Tongue (tissue), 3 donors: ENCODE measurements at places on chromosomes 7 and 10. TPM values are rescaled to one million over a fixed set of nuclear protein-coding genes. Genes with fewer than 3 reads are reported as not detected.

The CASD1 gene
- 116 TPM for total RNA-seq

DNA sequence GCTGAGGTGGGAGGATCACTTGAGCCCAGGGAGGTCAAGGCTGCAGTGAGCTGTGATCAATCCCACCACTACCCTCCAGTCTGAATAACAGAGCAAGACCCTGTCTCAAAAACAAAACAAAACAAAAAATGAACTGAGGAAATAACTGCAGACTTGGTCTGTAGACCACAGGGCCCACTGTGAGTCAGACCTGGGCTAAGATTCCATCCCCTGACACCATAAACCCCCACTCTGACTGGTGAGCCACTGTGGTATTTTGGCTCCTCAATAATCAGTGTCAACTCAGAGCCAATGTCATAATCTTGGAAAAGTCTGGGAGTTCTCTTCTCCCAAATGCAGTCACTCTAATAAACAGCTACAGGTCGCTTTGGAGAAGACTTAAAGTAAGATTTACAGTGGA, 24.0 kb upstream of the ERCC6 start:
- DNase-seq, result no peak

GRCh38 chr7:33762911-33763306, 142.4 kb upstream of the BMPER start:
- DNase-seq, result no peak

The DBF4 gene
- total RNA-seq, result 15.9 TPM

The SPRN gene
- 0.82 TPM for total RNA-seq

The VAX1 gene
- total RNA-seq, result not detected

The TRIM50 gene
- total RNA-seq, result 0.31 TPM

The EPO gene
- not detected for total RNA-seq

- no peak for DNase-seq
These were observed 605.7 kb upstream of the DPP6 start for GRCh38 chr7:153446490-153446889.

DNA sequence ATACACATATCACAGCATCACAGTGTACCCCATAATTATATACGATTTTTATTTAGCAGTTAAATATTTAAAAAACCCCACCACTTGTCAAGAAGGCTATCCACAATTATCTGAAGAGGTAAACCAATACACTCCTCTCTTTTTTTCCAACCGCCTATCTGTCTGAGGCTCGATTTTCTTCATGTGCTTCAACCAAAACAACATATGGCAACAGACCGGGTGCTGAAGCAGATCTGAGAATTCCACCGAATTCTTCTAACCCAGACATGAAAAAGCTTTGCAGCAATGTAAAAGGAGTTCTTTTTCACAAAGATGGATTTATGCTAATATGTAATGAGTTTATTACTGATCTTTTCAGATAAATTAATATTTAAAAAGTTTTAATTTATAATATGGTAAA, 132.4 kb upstream of the RHEB start:
- no peak for DNase-seq

GRCh38 chr10:47401874-47402640, 18.0 kb upstream of the ZNF488 start:
- DNase-seq, result no peak

- DNase-seq, result no peak
These were observed 162.6 kb downstream of the SDK1 start for GRCh38 chr7:3463696-3464095.

The SUFU gene
- 10.8 TPM for total RNA-seq

GRCh38 chr10:25828475-25828874, 105.6 kb upstream of the MYO3A start:
- no peak for DNase-seq
